ENCODE measurements at places on chromosomes 13 and 19.

GRCh38 chr13:45787346-45787745 is 64.2 kb downstream of the SIAH3 start:
- DNase-seq = no peak

- DNase-seq = peak; percentile 88
Measured at GRCh38 chr19:46728693-46729339, 11.9 kb upstream of the PRKD2 start.

DNA sequence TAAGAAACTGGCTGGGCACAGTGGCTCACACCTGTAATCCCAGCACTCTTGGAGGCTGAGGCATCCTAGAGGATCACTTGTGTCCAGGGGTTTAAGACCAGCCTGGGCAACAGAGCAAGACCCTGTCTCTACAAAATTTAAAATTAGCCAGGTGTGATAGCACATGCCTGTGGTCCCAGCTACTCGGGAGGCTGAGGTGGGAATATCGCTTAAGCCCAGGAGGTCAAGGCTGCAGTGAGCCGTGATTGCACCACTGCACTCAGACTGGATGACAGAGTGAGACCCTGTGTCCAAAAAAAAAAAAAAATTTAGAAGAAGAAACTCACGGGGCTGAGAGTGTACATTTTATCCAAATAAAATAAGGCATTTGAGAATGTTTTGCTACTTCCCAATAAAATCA is 58.9 kb downstream of the ZAR1L start:
- DNase-seq = no peak

- no peak for DNase-seq
Measured at GRCh38 chr19:15450528-15450890, 753 bp upstream of the WIZ start.

- DNase-seq = no peak
Measured at GRCh38 chr13:110556224-110556606, 5.3 kb downstream of the RAB20 start.

- DNase-seq = peak; percentile 66
Measured at GRCh38 chr13:40389081-40389641, 277.3 kb downstream of the FOXO1 start.

GRCh38 chr19:4557144-4557970 is 2.1 kb downstream of the SEMA6B start:
- DNase-seq = no peak

GRCh38 chr19:42198676-42199439 is 18.6 kb downstream of the DEDD2 start:
- DNase-seq = peak; percentile 83

DNA sequence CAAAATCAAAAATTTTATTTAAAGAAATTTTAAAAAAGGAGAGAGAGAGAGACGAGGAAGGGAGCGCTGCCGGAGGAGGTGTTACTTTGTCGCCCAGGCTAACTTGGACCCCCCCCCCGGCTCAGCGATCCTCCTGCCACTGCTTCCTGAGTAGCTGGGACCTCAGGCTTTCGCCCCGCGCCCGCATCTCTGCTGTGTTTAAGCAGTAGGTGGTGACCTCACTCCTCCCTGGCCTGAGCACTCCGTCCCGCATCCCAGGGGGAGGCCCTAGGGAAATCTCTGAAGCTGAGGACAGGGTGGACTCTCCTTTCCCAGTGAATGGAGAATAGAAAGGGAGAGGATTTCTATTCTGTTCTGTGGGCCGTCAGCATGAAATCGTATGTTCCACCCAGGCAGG is 485 bp upstream of the ZNF845 start:
- peak; percentile 50 for DNase-seq

DNA sequence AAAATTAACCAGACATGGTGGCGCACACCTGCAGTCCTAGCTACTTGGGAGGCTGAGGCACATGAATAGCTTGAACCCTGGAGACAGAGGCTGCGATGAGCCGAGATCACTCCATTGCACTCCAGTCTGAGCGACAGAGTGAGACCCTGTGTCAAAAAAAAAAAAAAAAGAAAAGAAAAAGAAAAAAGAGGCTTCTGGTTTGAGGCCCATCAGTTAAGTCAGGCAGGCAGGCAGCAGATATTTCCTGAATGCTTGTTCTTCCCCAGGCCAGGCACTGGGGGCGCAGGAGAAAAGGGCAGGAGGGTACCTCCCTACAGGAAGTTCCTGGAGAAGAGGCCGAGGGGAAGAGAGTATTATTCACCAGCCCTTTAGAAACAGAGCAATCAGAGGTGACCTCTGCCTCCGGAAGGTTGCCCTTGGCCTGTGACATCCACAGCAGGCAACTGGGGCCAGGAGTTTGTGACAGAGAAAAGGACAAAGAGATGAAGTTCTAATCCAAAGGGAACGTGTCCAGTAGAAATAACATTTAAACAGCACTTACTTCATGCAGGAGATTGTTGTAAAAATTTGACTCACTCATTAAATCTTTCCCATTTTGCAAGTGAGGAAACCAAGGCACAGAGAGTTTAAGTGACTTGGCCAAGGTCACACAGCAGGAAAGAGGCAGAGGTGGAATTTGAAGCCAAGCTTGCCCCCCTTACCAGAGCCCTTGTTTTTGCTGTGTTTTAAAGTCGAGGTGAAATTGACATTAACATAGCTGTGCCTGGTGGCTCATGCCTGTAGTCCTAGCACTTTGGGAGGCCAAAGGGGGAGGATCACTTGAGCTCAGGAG is 4.3 kb upstream of the RLN3 start:
- DNase-seq = peak; percentile 87

GRCh38 chr13:98564204-98564603 is 12.7 kb downstream of the STK24 start:
- no peak for DNase-seq
